ENCODE measurements at places on chromosomes 6 and 20. TPM values are rescaled to one million over a fixed set of nuclear protein-coding genes. Genes with fewer than 3 reads are reported as not detected.
A peak's percentile ranks its signal among the peaks of the same experiment; 100 is the strongest.

DNA sequence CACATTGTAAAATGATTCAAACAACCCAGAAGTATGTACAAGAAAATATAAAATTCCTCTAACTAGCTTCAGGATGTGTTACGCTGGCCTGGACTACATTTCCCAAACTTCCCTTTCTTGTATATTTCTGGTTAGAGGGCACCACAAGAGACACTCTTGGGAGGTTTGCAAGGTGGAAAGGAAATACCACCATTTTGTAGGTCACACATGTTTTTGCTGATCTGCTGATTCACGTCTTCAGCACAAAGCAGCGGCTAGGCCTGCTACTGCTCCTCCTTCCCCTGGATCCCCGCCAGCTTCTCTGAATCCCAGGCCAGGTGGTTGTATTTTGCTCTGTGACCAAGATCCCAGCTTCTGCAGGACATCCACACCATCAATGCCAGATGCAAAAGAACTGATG is 104.2 kb downstream of the AGPAT4 start:
- peak overlapping the region; percentile 74 for H3K27ac ChIP-seq
- peak; percentile 79 for DNase-seq
- no peaks in the 10 kb centered on the region for H3K36me3 ChIP-seq

DNA sequence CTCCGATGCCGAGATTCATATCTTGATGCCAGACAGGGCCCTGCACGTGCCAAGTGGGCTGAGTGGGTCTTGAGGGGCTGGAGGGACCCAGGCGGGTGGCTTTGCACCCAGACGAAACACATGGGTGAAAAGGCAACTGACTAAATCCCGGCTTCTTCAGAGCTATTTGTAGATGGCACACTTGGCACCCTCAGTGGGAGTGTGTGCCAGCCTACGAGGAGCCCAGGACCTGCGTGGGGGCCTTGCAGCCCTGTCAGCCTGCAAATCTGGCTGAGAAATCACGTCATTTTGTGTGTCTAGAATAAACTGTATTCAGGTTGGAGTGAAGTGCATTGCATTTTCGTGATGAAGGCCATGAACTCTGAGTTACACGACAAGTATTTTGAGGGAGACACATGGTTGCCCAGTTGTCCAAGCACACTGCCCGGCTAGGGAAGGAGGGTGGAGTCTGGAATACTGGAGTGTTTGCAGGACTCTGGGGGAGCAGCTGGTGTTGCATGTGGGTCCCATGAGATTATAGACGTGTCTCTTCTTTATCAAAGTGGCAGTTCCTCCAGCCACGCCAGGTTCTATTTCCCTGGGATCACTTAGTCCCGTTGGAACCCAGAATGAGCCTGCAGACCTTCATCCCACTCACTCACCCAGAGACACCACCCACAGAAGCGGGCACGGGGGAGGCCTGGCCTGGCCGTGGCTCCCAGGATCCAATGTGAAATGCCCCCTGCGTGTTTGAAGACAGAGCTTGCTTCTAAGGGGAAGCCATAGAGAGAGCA is 60.2 kb downstream of the DLL1 start:
- H3K4me1 ChIP-seq, result peaks cover 23% of the 10 kb centered on the region
- no peak overlapping the region for H3K4me3 ChIP-seq
- no peak for DNase-seq
- H3K27me3 ChIP-seq, result no peaks in the 10 kb centered on the region

Gene BPI
- total RNA-seq, result not detected

DNA sequence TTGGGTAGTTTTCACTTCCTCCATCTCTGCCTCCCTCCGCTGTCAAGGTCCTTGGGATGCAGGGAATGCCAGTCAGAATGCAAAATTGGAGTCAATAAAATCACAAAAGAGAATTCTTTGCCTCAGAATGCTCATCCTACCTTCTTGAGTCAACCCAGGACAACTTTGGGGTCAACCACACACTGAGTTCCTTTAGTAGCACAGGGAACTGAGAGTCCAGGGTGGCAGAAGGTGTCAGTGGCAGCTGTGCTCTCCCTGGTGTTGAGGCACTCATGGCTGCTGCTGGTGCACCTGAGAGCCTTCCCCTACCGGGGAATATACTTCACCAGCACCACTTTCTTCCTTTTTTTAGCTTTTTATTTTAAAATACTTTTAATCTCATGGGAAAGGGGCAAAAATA is 829 bp upstream of the NOTCH4 start:
- no peaks in the 10 kb centered on the region for H3K36me3 ChIP-seq
- H3K27me3 ChIP-seq, result peaks cover 27% of the 10 kb centered on the region
- peaks cover 5% of the 10 kb centered on the region for H3K4me1 ChIP-seq
- H3K4me3 ChIP-seq, result no peak overlapping the region
- no peak for DNase-seq

Gene MMP24
- total RNA-seq, result 0.10 TPM

DNA sequence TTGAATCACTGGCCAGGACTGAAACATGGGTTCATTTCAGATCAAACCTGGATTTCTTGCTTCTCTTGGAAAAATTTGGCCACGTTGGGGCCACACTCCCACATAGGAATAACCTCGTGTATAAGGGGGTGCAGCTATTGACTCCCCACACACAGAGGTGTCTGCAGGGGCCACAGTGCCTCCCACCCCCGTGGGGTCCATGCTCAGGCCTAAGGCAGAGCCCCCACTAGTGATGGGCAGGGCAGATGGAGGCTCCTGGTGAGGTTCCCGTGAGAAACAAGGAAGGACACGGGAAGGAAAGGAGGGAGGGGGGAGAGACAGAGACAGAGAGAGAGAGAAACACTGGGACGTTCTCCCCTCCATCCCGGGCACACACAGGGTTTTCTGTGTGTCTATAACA is 230.5 kb downstream of the ERMARD start:
- H3K4me1 ChIP-seq, result peaks cover 3% of the 10 kb centered on the region
- no peak overlapping the region for H3K4me3 ChIP-seq
- H3K36me3 ChIP-seq, result no peaks in the 10 kb centered on the region
- no peak overlapping the region for H3K27ac ChIP-seq
- peaks cover 18% of the 10 kb centered on the region for H3K27me3 ChIP-seq

DNA sequence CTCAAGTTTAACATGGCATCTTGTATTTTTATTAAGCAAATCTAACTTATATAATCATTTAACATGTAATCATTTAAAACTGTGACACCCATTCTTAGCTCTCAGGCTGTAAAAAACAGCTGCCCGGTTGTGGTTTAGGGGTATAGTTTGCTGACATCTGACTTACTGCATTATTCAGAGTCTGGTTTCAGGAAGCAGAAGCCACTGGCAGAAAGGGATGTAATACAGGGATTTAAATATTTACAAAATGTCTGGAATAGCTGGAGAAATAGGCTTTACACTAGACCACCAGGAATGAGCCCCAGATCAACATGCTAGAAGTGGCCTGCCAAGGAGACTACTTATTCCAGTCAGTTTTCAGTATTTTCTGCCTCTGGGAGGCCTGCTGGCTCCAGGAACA is 421.1 kb downstream of the CD109 start:
- no peak overlapping the region for H3K4me3 ChIP-seq
- no peaks in the 10 kb centered on the region for H3K36me3 ChIP-seq
- peaks cover 19% of the 10 kb centered on the region for H3K4me1 ChIP-seq
- no peaks in the 10 kb centered on the region for H3K27me3 ChIP-seq
- H3K27ac ChIP-seq, result no peak overlapping the region

- H3K4me1 ChIP-seq, result peaks cover 7% of the 10 kb centered on the region
- H3K36me3 ChIP-seq, result no peaks in the 10 kb centered on the region
- no peak for DNase-seq
- H3K27me3 ChIP-seq, result no peaks in the 10 kb centered on the region
- no peak overlapping the region for H3K4me3 ChIP-seq
Observed at GRCh38 chr6:51790946-51791345, 296.5 kb downstream of the PKHD1 start.

Gene ISM1
- total RNA-seq, result 1.3 TPM

Gene DEFB127
- total RNA-seq, result not detected

DNA sequence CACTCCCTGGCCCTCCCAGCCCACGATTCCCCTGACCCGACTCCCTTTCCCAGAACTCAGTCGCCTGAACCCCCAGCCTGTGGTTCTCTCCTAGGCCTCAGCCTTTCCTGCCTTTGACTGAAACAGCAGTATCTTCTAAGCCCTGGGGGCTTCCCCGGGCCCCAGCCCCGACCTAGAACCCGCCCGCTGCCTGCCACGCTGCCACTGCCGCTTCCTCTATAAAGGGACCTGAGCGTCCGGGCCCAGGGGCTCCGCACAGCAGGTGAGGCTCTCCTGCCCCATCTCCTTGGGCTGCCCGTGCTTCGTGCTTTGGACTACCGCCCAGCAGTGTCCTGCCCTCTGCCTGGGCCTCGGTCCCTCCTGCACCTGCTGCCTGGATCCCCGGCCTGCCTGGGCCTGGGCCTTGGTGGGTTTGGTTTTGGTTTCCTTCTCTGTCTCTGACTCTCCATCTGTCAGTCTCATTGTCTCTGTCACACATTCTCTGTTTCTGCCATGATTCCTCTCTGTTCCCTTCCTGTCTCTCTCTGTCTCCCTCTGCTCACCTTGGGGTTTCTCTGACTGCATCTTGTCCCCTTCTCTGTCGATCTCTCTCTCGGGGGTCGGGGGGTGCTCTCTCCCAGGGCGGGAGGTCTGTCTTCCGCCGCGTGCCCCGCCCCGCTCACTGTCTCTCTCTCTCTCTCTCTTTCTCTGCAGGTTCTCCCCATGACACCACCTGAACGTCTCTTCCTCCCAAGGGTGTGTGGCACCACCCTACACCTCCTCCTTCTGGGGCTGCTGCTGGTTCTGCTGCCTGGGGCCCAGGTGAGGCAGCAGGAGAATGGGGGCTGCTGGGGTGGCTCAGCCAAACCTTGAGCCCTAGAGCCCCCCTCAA is at the start of gene LTA:
Gene LTA (plus strand): TSS at position 249 of the 871 bp plus-strand sequence. CDS start 454 bp downstream, at position 703.
- peaks cover 7% of the 10 kb centered on the region for H3K36me3 ChIP-seq
- no peak for DNase-seq
- H3K4me3 ChIP-seq, result no peak within 1 kb of the TSS
- no peak within 1 kb of the TSS for H3K27ac ChIP-seq
- H3K27me3 ChIP-seq, result peaks cover 38% of the 10 kb centered on the region
- peaks cover 6% of the 10 kb centered on the region for H3K4me1 ChIP-seq

GRCh38 chr20:58524814-58525213 is 9.6 kb upstream of the APCDD1L start:
- no peak overlapping the region for H3K4me3 ChIP-seq
- DNase-seq, result peak; percentile 14
- H3K36me3 ChIP-seq, result peaks cover 6% of the 10 kb centered on the region
- no peaks in the 10 kb centered on the region for H3K4me1 ChIP-seq

GRCh38 chr6:25990172-25990873 is 27.7 kb downstream of the TRIM38 start:
- H3K4me3 ChIP-seq, result no peak overlapping the region
- peaks cover 7% of the 10 kb centered on the region for H3K4me1 ChIP-seq
- no peak for DNase-seq
- H3K36me3 ChIP-seq, result peaks cover 13% of the 10 kb centered on the region
- no peaks in the 10 kb centered on the region for H3K27me3 ChIP-seq

DNA sequence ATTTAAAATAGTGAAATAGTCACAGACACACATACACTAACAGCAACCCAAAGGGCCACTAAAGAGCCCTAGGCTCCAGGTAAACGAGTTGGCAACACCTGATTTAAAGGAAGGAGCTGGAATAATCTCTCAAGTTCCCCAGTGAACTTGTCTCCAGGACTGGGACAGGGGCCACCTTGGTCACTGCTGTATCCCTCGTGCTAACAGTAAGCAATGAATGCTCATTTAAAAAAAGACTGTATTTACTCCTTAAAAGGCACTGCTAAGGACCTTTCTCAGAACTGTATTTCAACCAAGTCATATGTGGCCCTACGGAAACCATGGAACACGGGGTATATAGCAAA is 1.3 kb downstream of the DIDO1 start:
- peaks cover 10% of the 10 kb centered on the region for H3K36me3 ChIP-seq
- DNase-seq, result no peak
- H3K27ac ChIP-seq, result peak overlapping the region; percentile 95
- H3K27me3 ChIP-seq, result no peaks in the 10 kb centered on the region

GRCh38 chr20:8454137-8454712 is 322.2 kb downstream of the PLCB1 start:
- peaks cover 9% of the 10 kb centered on the region for H3K4me1 ChIP-seq
- no peaks in the 10 kb centered on the region for H3K36me3 ChIP-seq
- peak; percentile 85 for DNase-seq

GRCh38 chr6:92176666-92177065 is 1242.7 kb downstream of the EPHA7 start:
- DNase-seq, result no peak
- peaks cover 6% of the 10 kb centered on the region for H3K4me1 ChIP-seq
- no peak overlapping the region for H3K27ac ChIP-seq
- no peaks in the 10 kb centered on the region for H3K36me3 ChIP-seq

Gene CDSN
- total RNA-seq, result 0.16 TPM

- no peaks in the 10 kb centered on the region for H3K4me1 ChIP-seq
- H3K27ac ChIP-seq, result peak overlapping the region; percentile 1
- no peak overlapping the region for H3K4me3 ChIP-seq
- H3K27me3 ChIP-seq, result no peaks in the 10 kb centered on the region
Observed at GRCh38 chr20:13865791-13866351, 81.0 kb downstream of the NDUFAF5 start.

GRCh38 chr6:52305948-52306767 is 21.6 kb upstream of the MCM3 start:
- H3K36me3 ChIP-seq, result no peaks in the 10 kb centered on the region
- H3K4me1 ChIP-seq, result no peaks in the 10 kb centered on the region
- H3K27me3 ChIP-seq, result no peaks in the 10 kb centered on the region
- no peak overlapping the region for H3K4me3 ChIP-seq
- no peak overlapping the region for H3K27ac ChIP-seq

- no peaks in the 10 kb centered on the region for H3K36me3 ChIP-seq
- peaks cover 76% of the 10 kb centered on the region for H3K27me3 ChIP-seq
- peak; percentile 66 for DNase-seq
- H3K27ac ChIP-seq, result no peak overlapping the region
- H3K4me1 ChIP-seq, result peaks cover 12% of the 10 kb centered on the region
- peak overlapping the region; percentile 62 for H3K4me3 ChIP-seq
Observed at GRCh38 chr6:32796848-32797776, 19.7 kb downstream of the HLA-DOB start.

- H3K4me3 ChIP-seq, result no peak overlapping the region
- H3K4me1 ChIP-seq, result peaks cover 4% of the 10 kb centered on the region
- peaks cover 37% of the 10 kb centered on the region for H3K36me3 ChIP-seq
- no peaks in the 10 kb centered on the region for H3K27me3 ChIP-seq
Observed at GRCh38 chr6:2249126-2249525, 3.7 kb upstream of the GMDS start.

DNA sequence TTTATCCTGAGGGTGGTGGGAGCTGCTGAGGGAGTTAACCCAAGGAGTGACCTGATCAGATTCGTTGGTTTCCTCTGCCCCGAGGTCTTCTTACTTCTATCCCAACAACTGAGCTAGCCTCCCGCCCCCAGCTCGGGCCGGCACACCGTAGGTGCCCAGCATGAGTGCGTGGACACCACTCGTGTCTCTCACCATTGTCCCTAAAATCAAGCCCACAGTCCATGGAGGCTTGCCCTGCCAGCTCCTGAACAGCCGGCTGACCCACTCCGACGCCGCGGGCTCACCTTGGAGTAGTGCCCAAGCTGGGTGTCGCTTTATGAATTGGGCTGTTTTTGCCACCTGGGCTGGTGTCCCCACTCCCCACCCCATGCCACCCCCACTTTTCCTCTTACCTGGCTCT is 59.0 kb upstream of the CCDC167 start:
- peaks cover 16% of the 10 kb centered on the region for H3K27me3 ChIP-seq
- no peak for DNase-seq
- peaks cover 2% of the 10 kb centered on the region for H3K4me1 ChIP-seq

DNA sequence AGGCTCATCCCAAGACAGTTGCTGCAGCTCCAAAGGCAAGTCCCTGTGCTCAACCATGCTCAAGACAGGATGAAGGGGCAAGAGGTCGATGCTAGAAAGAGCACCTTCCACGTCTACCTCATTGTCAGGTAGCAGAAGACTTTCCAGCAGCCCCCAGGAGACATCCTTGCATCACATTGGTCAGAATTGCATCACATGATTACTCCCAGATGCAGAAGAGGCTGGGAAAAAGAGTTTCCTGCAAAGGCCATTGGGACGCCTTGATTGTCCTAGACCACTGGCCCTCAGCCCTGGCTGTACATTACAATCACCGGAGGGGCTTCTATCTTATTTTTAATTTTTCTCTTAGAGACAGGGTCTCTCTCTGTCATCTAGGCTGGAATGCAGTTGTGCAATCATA is 17.3 kb upstream of the ZNF334 start:
- peaks cover 26% of the 10 kb centered on the region for H3K27me3 ChIP-seq
- H3K4me3 ChIP-seq, result no peak overlapping the region
- no peak overlapping the region for H3K27ac ChIP-seq
- H3K36me3 ChIP-seq, result no peaks in the 10 kb centered on the region
